NCI-H524 treated with DMSO at 0.1 percent for 48 hours (cell line): ENCODE measurements at places on chromosomes 1 and 21.

- DNase-seq = no peak
Measured at GRCh38 chr21:27548486-27548885, 581.6 kb upstream of the ADAMTS5 start.

- no peak for DNase-seq
Measured at GRCh38 chr21:33367309-33367973, 35.8 kb upstream of the IFNGR2 start.

DNA sequence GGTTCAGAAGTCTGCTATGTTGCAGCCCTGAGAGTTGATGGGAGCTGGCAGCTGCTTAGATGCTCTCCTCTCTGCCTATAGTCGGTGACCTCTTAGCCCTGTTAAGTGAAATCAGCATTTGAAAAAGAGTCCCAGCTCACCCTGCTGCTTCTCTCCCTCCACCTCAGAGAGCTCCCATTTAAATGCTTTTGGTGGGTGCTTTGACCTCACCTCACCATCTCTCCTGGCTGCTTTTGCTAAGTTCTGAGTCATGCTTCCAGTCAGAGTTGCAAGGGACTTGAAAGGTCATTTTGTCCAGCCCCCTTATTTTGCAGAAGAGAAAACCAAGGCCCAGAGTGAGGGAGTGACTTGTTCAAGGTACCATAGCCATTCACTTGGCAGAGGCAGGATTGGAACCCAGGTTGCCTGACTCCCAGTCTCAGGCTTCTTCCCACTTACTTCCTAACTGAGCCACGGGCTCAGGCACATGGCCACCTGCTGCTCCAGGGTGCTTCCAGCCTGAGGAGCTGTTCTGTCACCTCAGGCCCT lies 3.3 kb downstream of the MAPKAPK2 start:
- DNase-seq = no peak

DNA sequence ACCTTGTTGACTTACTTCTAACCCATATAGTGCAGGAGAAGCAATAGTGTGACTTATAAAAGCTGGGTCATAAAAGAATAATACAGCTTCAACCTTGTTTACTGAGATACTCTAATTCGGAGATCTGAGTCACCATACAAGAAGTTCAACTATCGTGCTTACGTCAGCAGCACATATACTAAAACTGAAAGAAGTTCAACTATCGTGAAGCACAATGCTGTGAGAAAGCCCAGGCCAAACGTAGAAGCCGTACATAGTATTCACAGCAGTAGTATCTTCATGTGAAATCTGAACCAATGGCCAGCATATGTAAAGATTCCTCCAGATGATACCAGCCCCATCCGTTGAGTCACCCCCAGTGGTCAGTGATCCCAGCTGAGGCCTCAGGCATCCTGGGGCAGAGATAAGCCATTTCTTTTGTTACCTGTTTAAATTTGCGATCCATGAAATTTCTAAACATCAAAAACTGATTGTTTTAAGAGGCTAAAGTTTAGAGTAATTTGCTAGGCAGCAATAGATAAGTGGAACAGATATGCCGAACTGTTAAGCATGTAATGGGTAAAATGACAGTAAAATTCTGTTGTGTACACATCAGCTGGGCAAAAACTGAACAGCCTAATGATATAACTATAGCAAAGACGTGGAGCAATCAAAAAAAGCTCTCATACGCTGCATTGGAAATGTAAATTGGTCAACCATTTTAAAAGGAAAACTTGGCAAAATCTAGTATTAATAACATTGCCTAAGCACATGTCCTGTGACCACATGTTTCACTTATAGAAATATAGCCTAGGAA lies 53.9 kb upstream of the SAMD13 start:
- DNase-seq = no peak

DNA sequence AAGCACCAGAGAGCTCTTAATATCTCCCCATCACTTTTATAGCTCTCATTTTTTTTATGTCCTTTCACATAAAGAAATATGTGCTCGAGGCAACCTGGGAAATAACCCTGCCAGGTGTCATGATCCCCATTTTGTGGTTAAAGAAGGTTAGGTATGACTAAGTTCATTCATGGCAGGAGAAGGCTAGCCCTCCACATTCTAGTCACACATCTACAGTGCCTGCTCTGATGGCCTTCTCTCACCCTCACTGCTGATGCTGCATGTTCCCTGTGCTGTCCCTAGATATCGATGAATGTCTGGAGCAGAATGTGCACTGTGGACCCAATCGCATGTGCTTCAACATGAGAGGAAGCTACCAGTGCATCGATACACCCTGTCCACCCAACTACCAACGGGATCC lies 187.5 kb downstream of the TPR start:
- no peak for DNase-seq

DNA sequence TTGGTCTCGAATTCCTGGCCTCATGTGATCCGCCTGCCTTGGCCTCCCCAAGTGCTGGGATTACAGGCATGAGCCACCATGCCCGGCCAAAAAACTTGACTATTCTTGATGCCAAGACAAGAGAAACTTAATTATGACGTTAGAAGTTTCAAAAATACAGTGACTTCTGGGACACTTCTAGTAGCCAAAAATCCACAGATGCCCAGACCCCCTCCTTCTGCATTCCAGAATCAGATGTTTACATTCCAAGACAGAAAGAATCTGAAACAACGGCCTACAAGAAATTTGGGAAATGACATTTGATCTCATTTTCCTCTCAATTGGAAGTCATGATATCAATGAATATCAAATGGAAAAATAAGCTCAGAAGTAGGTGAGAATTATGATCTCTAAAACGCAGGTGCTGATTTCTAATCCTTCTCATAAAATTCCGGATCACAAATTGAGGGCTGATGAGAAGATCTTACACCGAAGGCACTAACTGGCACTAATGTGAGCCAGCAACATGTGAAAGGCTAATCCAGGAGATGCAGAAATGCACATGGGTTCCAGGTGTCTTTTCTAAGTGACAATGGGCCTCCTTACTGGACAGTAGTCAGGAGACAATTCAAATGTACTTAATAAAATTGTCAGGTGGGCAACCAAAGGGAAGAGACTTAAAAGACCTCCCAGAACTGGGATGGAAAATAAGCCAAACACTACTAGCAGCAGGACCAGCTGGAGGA lies 5.5 kb downstream of the RAB29 start:
- no peak for DNase-seq

DNA sequence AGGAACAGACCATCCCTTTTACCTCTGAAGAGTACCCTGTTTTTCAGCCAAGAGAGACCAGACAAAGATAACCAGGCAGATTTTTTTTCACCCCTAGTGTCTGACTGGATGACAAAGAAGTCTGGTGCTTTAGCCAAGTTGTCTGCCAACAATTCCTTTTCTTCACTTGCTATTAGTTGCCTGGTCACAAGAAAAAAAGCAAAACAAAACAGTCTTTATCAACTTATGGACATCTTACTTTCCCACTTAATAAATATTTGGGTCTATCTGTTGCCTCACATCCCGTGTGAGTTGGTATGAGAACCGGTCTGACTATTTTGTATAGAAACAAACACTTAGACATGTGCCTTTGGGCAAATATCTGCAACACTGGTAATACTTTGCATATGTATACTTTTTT lies 662.9 kb downstream of the PLPP3 start:
- no peak for DNase-seq

DNA sequence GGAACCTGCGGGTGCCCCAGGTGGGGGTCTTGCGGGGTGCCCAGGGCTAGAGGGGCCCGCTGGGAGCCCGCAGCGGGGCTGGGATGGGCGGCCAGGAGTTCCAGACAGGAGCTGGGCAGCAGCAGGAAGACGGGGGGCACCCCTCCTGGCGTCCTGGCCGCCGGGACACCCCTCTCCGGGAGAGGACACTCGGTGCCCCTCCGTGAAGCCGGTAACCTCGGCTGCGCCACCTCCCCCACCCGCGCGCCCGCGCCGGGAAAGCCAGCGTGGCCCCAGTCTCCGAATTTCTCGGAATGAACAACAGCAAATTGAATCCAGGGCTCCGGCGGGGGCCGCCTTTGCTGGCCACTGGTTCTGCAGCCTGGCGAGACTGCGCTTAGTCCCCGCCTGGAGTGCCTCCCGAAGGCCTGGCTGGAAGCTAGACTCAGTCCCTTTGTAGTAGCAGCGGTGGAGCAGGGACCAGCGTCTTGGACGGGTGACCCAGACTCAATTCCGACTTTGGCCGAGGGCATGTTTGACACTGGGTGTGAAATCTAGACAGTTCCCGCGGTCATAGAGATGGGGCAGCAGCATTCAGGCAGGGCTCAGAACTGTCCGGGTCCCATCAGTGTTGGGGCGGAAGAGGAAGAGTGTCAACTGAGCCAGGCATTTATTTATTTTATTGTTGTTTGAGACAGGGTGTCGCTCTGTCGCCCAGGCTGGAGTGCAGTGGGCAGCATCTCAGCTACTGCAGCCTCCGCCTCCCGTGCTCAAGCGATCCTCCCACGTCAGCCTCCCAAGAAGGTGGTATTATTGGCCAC lies 773 bp downstream of the IFNGR2 start:
- no peak for DNase-seq

DNA sequence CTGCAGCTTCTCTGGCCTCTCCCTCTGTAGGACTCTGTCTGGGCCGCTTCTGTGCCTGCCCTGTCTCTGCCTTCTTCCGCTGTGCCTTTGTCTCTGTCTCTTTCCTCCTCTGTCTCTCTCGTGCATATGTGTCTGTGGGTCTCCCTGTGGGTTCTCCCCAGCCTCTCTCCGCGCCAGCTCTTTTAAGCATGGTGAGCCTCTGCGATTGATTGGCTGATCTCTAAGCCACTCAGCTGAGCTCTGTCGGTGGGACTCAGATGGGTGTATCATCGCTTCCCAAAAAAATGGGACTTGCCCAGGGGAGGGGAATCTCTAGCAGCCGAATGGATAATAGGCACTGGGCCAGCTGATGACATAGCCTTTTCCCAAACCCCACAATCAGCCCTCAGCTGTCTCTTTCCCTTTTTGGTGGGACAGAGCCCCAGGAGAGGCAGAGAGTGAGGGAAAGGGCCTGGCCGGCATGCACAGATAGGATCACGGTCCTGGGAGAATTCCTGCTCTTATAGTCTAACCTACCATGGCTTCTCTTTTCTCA lies at the start of gene ADAMTS4:
Gene ADAMTS4, minus strand, starts transcription at position 158 of the 535 bp plus-strand sequence. CDS start 427 bp downstream, outside the sequence.
- no peak for DNase-seq

GRCh38 chr1:245380790-245381535 lies 226.2 kb downstream of the KIF26B start:
- DNase-seq = no peak

- no peak for DNase-seq
Measured at GRCh38 chr1:2350501-2350900, 40.9 kb downstream of the MORN1 start.

GRCh38 chr1:25685938-25686665 lies 69.5 kb downstream of the MAN1C1 start:
- DNase-seq = no peak

DNA sequence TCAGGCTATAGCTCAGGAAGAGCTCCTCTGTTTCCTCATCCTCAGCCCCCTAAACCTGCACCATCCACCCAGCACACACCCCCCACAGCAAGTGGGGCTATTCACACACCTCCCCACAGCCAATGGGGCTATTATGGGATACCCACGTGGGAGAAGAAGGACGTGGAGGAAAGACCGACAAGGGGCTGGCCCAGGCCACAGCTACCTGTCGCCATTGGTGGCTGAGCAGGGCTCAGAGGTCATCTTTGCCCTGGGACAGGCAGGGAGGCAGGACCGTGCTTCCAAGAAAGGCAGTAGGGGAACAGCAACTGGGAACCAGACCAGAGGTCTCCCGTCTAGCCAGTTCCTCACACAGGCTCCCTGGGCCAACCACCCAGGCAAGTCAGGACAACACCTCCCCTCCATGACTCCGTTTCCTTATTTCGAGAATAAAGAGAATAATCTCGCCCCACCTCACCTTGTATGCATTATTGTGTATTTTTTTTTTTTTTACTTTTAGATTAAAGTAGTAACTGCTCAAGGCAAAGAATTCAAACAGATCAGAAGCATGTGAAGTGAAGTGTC lies 92.3 kb upstream of the TARDBP start:
- no peak for DNase-seq
